AG20443 (cell line): ENCODE measurements at places on chromosomes 7 and 10.

GRCh38 chr7:75534727-75535307, 42.7 kb downstream of the SPDYE5 start:
- DNase-seq: peak; percentile 63

- DNase-seq: no peak
Measured at GRCh38 chr7:96903906-96904305, 101.4 kb upstream of the DLX6 start.

DNA sequence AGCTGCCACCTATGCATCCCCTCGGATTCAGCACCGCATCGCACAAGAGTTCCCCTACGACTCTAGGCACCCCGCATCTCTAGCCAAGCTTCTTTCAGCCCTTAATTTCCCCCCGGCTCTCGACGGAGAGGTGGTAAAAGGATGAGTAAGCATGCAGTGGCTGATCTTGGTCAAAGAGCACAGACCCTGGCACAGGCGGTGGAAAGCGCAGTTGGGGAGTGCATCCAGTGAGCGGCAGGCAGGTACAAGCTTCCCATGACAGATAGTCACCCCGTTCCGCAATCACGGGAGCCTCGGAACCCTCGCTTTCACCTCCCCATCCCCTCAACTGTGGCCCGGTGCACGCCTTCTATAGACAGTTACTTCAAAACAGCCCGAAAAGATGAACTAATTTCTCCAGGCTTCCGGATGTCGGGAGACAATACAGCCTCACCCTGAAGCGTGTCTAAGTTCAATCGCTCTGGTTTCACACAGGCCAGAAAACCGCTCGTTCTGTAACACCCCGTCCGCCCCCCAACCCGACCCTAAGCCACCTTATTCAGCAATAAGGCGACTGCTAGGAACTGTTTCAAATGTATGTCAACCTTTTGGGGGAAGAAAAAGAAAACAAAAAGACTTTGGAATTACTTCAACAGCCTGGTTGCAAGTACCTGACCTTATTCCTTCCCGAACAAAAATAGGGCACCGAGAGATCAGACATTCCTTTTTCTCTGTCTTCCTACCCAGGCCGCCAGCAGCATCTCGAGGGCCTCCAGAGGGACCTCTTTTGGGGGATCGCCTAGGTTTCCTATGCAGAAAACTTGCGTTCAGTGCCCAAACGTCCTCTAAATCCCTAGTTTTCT, 1.4 kb downstream of the RHEB start:
- DNase-seq: peak; percentile 25

- DNase-seq: no peak
Measured at GRCh38 chr10:93580828-93581227, 14.4 kb downstream of the FFAR4 start.

- DNase-seq: no peak
Measured at GRCh38 chr10:107425931-107426553, 261.5 kb upstream of the SORCS1 start.

GRCh38 chr7:47940088-47941013, 7.9 kb downstream of the PKD1L1 start:
- peak; percentile 93 for DNase-seq

GRCh38 chr10:103800789-103801540, 54.4 kb downstream of the SH3PXD2A start:
- DNase-seq: no peak

- peak; percentile 65 for DNase-seq
Measured at GRCh38 chr7:39741942-39742623, 118.7 kb downstream of the RALA start.

DNA sequence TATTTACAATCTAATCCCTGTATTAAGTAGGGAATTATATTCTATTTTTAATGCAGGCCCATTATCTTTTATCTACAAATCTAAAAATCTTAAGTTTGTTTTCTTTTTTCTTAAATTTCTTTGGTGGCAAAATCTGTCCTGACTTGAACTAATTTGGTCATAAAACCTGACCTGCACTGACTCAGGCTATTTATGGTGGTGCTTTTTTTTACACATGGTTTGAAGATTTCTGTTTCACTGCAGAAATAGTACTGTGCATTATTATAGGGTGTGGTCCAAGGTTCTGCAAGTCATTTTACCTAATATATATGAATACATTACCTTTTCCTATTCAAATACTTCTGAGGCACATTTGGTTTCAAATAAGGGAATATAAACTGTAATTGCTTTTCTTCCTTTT, 137.0 kb downstream of the CD36 start:
- DNase-seq: no peak

DNA sequence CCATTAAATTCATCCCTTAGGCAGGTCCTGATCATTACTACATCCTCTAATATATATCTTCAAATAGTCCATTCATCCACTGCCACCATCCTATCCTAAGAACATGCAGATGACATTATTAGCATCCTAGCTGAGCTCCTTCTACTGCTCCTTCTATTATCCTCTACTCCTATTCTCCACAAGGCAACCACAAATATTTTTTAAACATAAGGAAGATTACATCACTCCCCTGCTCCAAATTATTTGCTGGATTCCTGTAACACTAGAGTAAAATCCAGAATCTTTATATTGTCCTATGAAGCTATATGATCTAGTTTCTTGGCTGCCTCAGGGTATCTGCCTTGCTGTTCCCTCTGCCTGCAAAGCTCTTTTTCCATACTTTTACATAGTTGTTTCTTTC, 176.3 kb upstream of the SLC26A5 start:
- peak; percentile 23 for DNase-seq

DNA sequence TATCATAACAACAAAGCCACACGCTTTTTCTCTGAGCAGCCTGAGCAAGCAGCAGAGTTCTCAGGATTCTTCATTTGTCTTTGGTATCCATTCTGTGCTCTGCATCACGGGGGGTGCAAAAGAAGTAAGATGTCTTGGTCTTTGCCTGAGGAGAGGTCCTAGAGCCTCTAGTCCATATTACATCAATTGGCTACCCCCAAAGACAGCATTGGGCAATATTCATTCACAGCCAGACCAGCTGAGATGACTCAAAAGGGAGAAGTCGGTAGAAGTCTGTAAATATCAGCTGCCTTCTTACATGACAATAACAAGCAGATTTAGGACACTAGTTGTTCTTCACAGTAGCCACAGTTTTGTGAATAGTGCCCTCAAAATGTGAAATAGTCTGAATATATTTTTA, 66.6 kb downstream of the FZD1 start:
- peak; percentile 16 for DNase-seq

DNA sequence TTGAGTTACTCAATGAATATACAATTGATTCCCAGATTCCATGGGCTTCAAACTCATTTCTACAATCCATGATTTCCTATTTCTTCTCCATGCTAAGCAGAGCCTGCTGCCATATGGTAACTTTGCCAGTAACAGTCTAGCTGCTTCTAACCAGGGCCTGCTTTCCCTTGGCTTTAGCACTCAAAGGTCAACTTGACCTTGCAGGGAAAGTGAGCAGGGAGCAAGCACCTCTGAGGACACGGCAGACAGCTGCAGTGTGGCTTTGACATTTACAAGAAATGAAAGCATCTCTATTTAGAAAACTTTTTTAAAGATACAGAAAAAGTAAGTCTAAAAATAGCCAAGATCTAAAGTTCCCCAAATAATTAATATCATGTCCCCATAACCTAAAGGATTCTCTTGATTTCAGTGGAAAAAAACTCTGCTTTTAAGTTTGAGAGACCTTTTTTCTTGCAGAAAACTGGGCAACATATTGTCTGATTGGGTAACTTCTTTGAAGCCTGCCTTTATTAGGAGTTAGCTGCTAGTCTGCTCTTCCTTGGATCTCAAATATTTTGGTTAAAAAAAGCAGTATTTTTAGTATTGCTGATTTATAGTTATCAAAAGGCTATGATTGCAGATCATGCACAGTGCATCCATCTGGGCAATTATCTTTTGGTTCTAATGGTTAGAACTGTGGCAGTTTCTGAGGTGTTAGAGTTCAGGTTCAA, 257.9 kb downstream of the AHR start:
- DNase-seq: no peak

DNA sequence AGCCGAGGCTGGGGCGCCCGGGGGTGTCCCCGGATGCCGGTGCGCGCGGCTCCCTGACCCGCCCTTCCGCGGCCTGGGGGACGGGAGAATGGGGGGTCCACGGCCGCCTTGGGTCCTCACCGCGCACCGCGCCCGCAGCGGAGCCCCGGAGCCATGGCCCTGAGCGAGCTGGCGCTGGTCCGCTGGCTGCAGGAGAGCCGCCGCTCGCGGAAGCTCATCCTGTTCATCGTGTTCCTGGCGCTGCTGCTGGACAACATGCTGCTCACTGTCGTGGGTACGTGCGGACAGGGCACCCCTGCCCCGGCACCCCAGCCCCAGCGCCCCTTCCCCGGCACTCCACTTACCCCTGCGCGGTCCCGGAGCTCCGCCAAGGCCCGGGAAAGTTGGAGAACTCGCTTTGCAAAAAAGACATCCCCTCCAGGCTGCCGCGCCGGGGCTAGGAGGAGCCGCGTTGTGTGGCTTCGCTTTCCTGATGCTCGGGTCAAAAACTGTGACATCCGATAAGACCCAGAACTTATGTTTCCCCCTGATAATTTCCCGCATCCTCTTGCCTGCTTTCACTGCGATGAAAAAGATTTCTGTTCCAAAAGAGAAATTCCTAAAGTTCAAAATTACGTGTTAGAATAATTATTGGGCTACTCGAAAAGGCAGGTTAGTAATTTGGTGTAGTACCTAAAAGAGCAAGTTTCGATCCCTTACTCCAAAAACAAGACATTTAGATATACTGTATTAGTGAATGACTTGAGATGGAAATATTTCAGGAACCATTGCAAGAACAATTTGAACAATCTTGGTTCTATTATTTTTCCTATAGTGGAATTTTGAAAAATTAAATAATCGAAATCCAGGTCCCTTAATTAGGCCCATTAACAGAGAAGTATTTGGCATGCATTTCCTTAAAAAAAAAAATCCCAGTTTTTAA, 888 bp downstream of the SLC18A2 start:
- DNase-seq: peak; percentile 62

DNA sequence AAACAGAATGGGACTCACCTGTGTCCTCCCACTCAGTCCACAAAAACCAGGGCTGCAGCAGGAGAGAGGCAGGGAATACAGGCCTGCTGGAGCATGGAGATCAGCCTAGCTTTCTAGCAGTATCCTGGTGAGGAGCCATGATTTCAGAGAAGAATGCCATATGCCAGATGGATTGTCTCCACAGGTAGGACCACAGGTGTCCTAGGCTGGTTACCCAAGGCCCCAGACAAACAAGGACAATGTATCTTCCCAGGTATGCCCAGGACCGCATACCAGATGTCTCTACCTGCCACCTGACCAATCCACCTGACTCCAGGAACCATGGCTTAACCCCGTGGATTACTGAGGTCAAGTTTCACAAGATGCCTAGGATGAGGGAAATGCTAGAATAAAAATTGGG, 295.4 kb upstream of the NPSR1 start:
- DNase-seq: no peak

GRCh38 chr7:8433477-8434289, at the start of gene NXPH1:
Gene NXPH1 (plus strand): TSS chr7:8433609.
- peak; percentile 61 for DNase-seq

GRCh38 chr10:128018691-128019090, 107.5 kb downstream of the MKI67 start:
- DNase-seq: no peak

DNA sequence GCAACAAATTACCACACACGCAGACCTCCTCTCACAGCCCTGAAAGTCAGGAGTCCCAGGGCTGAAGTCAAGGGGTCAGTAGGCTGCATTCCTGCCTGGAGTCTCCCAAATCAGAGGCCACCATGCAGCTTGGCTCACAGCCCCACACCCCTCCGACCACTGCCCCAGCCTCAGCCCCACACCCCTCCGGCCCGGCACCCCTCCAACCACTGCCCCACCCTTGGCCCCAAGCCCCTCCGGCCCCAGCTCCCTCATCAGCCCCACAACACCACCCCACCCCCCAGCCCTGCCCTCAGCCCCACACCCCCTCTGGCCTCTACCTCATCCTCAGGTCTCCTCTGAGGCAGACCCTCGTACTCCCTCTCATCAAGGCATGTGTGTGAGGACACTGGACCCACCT, 85.7 kb downstream of the DIP2C start:
- no peak for DNase-seq

DNA sequence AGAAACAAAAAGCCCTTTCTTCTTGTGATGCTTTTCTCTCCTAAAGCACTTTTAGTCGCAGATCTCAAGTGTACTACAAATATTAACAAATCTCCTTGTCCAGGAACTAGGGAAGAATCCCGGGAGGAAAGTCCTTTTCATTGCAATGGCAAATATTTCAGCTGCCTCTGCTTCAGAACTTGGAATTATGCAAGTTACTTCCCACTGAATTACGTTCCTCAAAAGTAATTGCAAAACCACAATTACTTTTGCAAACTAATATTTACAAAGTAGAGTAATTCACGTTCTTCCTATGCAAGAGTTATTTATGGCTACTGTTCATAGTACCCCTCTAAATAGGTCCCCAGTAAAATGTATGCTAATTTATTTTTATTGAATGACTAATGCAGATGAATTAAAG, 14.5 kb downstream of the PRKCQ start:
- DNase-seq: no peak

- no peak for DNase-seq
Measured at GRCh38 chr10:26454891-26455290, 16.8 kb downstream of the APBB1IP start.

DNA sequence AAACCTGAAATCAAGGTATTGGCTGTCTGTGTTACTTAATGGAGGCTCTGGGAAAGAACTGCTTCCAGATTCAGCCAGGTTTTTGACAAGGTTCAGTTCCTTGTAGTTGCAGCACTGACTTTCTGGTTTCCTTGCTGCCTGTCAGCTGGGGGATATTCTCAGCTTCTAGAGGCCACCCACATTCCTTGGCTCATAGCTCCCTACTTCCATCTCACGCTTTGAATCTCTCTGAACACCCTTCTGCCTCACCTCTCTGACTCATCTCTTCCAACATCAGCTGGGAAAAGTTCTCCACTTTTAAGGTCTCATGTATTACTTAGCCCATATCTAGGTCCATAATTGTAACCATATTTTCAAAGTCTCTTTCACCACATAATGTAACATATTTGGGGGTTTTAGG, 22.9 kb upstream of the GPR22 start:
- DNase-seq: no peak

- DNase-seq: no peak
Measured at GRCh38 chr7:81666209-81666608, 103.6 kb downstream of the HGF start.

- DNase-seq: no peak
Measured at GRCh38 chr10:130921911-130922440, 389.5 kb downstream of the TCERG1L start.

- DNase-seq: no peak
Measured at GRCh38 chr10:99540306-99540656, 7.5 kb downstream of the NKX2-3 start.

GRCh38 chr7:53603461-53603860, 568.0 kb downstream of the POM121L12 start:
- no peak for DNase-seq

- no peak for DNase-seq
Measured at GRCh38 chr10:123687758-123688157, 21.6 kb downstream of the GPR26 start.

GRCh38 chr10:35890676-35891495, 248.8 kb upstream of the FZD8 start:
- no peak for DNase-seq

DNA sequence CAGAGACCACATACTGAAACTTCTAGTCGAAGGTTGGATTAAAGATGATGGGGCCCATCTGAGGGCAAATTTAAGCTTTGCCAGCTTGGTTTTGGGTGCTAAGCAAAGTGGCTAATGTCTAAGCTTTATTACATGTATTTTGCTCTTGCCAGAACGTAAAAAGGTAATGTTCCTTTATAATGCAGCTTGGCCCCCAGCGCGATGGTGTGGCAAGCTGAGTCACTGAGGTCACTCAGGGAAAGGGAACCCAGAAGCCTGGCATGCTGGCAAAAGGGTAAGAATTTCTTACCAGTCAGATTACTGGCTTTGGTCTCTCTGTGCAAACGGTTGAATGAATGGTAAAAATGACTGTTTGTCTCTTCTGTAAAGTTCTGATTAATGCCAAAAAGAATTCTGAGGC, 158.3 kb upstream of the KCND2 start:
- no peak for DNase-seq
